ENCODE measurements at places on chromosomes 7 and 10.
A peak's percentile ranks its signal among the peaks of the same experiment; 100 is the strongest.

DNA sequence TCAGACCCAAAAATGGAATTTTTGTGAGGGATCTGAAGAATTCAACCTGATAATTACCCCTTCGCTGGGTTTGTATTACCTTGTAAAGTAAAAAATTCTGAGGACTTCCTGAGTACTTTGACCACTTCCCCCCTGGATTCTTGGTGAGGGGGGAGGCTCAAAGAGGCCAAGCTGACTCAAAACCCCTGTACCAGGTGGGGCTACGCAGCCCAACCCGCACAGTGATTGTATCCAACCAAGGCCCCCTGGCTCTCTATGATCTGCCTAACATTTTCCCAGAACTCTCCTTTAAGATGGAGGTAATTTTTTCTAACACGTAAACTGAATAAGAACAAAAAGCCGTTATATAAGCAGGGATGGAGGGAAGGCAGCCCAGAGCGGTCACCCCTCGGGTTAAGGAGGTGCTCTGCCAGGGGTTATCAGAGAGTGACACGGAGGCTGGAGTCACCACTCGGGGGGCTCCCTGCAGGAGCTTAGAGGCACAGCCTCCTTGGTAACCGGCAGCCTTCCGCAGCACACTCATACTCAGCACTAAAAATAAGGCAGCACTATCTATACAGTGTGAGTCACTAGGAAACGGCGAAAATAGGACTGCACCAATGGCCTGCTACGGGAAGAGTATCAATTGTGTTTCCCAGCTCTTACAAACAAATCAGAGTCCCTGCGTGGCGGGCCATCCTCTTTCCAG lies 255.4 kb downstream of the ELMO1 start:
- no peak for DNase-seq

- no peak for DNase-seq
These were observed 72.5 kb upstream of the NKX6-2 start for GRCh38 chr10:132858121-132859081.

DNA sequence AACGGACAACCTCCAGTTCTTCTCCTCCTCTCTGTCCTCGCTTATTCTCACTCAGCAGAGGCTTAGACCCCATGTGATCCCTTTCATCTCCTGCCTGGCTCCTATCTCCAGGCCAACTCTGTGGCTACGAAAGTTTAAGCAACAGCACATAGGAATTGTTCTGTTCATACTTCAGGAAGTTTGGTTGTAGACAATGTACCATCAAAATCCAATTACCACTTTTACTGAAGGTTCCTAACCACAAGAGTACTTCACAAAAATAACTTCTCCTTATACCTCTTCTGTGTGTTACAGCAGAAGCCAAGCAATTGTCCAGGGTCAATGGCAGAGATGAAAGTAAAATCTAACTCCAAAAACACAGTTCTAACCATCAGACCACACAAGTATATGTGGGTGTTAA lies 80.0 kb downstream of the SLC25A13 start:
- no peak for DNase-seq

GRCh38 chr10:71769279-71769823 lies 4.0 kb downstream of the VSIR start:
- DNase-seq: no peak

DNA sequence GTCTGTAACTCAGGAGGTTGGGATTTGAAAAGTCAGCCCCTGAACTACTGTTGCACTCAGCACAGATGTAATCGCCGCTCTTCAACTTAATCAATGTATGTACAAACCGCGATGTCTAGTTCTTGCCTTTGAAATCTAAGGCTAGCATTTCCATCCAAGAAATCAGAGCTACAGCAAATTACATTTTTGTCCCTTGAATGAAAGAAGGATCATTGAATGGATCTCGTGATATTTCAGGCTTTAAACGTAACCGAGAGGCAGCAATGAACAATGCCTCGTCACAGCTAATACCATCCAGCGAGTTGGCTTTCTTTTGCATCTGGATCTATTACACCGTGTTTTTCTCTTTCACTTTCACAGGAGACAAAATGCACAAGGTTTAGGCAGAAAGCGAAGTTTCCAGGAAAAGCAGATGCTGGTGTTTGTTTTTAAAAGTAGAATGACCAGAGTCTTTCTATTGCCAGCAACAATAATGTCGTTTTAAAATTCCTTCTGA lies 5.5 kb downstream of the SKIDA1 start:
- DNase-seq: no peak

- no peak for DNase-seq
These were observed 36.7 kb downstream of the MTERF1 start for GRCh38 chr7:91843831-91844230.

DNA sequence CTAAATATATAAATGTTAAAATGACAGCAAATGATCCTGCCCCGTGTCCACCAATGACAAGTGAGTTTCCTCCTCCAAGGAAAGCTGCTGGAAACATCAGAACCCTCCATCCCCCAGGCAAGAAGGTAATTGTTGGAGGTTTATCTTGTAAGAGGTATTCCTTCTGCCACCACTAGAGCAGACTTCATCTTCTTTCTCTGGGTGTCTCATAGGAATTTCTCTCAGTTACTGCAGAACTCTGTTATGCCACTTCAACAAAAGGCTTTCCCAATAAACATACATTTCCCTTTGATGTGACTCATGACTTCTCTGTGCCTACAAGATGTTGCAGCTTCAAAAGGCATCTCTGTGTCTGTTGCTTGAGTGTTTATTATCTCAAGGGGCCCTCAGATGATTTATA lies 279.1 kb downstream of the BMPER start:
- peak; percentile 9 for DNase-seq

GRCh38 chr10:68560186-68560942 lies at the start of gene TET1:
TET1 (plus strand) TSS chr10:68560337; CDS start chr10:68572339, 12,002 bp downstream.
- no peak for DNase-seq

GRCh38 chr7:155709453-155709852 lies 65.0 kb downstream of the RBM33 start:
- no peak for DNase-seq

DNA sequence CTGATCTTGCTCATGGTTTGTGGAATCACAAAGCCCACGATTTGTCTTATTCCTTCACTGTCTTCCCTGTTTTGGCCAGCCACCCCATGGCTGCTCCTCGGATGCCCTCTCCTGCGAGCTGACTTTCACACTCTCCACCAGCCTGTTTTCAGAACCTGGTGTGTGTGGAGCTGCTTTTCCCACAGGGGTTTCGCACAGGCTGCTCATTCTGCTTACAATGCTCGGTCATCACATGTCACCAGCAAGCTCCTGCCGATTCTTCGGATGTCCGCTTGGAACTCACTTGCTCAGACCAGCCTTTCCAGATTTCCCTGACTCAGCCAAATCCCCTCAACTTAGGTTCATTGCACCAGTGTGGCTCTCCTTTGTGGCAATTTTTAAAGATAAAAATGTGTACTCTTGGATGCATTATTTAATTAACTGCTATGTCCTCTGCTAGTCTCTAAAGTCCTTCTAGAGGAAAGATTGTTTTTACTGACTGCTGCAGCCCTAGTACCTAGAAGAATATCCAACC lies 1018.6 kb upstream of the LRRTM3 start:
- DNase-seq: no peak

- DNase-seq: no peak
These were observed 5.0 kb downstream of the MYO1G start for GRCh38 chr7:44973610-44974401.

GRCh38 chr7:105161366-105161765 lies 147.4 kb downstream of the KMT2E start:
- DNase-seq: no peak

DNA sequence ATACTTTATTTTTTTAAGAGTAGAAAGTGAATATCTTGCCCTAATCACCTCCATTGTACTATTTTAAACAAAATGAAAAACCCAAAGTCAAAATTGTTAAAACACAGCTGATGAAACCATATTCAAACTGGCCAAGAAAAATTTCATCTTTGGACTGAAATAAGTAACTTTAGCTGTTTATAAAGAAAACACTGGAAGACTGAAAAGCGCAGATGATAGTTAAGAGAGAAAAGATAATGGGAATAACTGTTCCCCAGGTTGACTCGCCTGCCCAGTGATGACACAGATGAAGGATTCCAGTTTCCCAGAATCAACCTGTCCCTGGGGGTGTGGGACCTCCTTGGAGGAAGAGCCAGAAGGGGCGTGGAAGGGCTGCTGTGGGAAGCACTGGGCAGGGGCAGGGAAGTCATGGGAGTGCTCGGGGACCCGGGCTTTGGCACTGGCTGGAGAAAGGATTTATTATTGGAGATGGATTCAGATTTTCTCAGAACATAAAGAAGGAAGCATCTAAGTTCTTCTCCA lies 43.1 kb downstream of the DENND2A start:
- no peak for DNase-seq

DNA sequence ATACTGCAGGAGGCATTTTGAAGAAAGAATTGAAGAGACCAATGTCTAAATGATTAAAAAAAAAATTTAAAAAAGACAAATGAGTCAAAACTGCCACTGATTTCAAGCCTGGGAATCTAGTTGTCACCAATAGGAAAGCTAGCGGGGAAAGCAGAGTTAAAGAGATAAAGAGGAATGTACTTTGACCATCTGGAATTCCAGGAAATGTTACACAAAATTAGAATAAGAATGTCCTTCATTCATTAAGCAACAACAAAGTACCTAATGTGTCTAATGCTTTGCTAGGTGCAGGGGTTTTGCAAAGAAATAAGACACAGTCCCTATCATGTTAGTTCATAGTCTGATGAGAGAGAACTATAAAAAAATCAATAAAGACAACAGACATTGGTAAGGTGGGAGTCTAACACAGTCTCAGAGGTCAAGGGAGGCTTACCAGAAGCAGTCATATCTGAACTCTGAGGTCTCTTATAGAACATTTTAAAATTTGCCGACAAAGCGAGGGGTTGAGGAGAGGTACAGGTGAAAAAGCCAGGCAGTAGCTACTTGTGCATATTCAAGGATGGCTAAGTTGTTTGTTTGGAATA lies 8.8 kb upstream of the TYSND1 start:
- no peak for DNase-seq

- no peak for DNase-seq
These were observed 573 bp downstream of the PMPCB start for GRCh38 chr7:103297837-103298179.

DNA sequence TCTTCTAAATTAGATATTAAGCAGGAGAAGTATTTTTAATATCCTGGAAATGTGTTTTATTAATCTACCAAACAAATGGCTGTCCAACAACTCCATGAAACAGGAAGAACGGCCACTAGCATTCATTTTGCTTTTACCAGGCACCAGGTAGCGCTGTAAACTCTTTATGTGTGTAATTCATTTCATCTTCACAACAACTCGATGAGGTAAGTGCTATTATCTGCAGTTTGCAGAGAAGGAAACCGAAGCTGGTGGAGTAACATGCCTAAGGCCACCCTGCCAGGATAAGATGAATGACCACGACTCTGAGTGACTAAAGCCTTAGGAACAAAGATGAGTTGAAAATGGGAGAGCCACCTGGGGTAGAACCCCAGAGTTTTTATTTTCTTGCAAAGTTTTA lies 101.2 kb downstream of the KIAA1217 start:
- no peak for DNase-seq

DNA sequence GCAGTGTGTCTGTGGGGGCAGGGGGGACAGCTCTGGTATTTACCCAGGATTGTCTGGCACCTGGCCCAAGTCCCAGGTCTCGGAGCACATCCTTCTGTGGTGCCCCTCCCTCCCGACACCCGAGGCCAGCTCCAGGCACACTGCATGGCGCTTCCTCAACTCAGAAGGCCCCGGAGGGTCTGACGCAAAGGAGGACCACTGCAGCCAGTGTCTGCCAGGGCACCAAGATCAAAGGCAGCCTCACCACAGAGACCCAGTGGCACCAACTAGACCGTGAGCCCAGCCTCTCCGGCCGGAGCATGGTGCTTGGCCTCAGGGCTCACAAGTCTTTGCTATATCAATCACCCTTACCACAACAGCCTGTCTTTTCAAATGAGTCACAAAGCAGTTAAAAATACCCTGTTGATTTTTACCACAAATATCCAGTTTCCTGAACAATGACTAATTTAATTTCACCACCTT lies 99.3 kb upstream of the DDC start:
- no peak for DNase-seq

DNA sequence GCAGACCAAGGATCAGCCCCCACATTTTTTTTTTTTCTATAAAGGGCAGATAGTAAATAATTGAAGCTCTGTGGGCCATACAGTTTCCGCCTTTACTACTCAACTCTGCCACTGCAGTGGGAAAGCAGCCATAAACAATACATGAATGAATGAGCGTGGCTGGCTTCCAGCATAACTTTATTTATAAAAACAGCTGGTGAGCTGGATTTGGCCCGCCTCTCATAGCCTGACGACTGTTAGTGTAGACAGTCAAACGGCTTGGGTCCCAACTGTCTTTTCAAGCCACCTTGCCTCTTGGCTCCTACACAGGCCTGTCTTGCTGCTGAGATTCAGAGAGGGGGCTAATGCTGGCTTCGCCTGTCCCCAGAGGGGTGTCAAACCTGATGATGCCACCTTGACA lies 169.8 kb upstream of the GPR26 start:
- no peak for DNase-seq

- no peak for DNase-seq
These were observed 54.5 kb downstream of the COL1A2 start for GRCh38 chr7:94449151-94449725.

DNA sequence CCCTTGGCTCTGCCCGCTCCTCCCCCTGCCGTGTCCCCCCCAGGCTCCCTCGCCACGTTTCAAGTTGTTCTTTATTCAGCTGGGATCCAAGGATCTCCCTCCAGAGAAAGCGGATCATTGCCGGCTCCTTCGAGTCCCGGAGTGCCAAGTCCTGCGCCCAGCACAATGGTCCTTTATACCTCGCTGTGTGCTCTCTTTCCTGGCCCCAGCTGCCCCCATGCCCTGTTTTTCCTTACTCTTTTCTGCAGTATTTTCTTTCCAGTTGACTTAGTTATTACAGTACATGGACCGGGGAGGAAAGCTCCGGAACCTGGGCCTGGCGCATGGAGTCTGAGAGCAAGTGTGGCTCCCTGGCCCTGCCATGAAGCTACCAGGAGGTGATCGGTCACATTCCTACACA lies 88.1 kb upstream of the KMT2C start:
- no peak for DNase-seq

- DNase-seq: peak; percentile 7
These were observed 66.7 kb upstream of the PDZD8 start for GRCh38 chr10:117441812-117442443.

DNA sequence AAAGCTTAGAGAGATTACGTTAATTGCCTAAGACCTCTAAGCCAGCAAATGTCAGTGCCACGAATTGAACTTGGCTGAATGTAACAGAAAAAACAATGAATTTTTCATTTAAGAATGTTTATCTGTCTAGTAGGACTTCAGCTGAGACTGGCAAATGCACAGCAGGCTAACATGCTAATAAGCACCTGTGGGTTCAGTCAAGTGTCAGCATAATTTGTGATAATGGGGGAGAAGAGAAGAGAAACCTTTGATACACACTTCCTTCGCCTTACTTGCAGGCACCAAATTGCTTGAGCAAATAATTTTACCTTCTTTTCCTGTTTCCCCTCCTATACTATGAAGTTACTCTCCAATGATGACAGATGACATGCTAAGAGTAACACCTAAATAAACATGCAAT lies 1136.5 kb upstream of the SORCS1 start:
- DNase-seq: no peak

GRCh38 chr10:87506956-87507355 lies 2.3 kb downstream of the MINPP1 start:
- DNase-seq: no peak

Data from SW 1271 (cell line).